ENCODE measurements at places on chromosomes 2 and 18. TPM values are rescaled to one million over a fixed set of nuclear protein-coding genes. Genes with fewer than 3 reads are reported as not detected.

Gene RBMS1
- total RNA-seq, result 33.8 TPM

Gene PRADC1
- total RNA-seq, result 24.7 TPM

Gene FMNL2
- total RNA-seq, result 0.34 TPM

Gene ARID5A
- 51.5 TPM for total RNA-seq

Gene ANKRD29
- not detected for total RNA-seq

Gene BMP10
- total RNA-seq, result not detected

Gene CXCR4
- 104 TPM for total RNA-seq

Gene RMC1
- 54.0 TPM for total RNA-seq

Gene PROM2
- 0.86 TPM for total RNA-seq

Gene DSEL
- total RNA-seq, result 0.39 TPM

Gene FHOD3
- total RNA-seq, result not detected

- DNase-seq, result no peak
These were observed 31.2 kb upstream of the MAL start for GRCh38 chr2:94994063-94994913.

DNA sequence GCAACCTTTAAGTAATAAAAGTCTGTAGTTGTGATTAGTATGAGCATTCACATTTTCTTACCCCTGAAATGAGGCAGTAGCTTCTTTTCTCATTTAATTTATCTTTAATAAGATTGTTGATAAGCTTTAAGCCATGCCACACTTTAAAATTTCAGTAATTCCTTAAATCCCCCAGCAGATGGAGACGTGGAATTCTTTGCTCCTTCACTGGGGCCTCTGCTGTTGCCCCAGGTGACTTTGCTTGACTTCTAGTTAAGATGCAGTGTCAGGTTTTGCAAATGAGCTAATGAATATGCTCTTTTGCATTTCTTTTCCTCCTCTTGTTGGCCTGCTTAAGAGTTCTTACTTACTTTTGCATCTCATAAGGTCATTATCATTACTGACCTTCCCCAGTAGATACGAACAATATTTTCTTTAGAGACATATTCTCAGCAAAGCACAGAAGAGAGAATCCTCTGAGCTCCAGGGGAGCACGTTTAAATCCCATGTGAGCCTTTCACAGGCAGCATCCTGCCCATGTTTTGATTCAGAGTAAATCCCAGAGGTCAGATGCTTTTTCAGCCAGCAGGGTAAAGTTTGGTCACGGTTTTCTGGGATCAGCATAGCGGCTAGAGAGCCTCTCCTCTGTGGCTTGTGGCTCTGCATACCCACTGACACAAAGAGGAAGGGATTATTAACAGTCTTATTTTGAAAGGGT lies 222.9 kb downstream of the PTPRM start:
- no peak for DNase-seq

- no peak for DNase-seq
These were observed 22.8 kb downstream of the ANO7 start for GRCh38 chr2:241211276-241211675.

GRCh38 chr2:207698301-207698700 lies 13.1 kb upstream of the CCNYL1 start:
- no peak for DNase-seq

- DNase-seq, result no peak
These were observed 160.7 kb upstream of the SALL3 start for GRCh38 chr18:78818961-78819360.

- DNase-seq, result no peak
These were observed 239.8 kb downstream of the PDE11A start for GRCh38 chr2:177832611-177833433.

GRCh38 chr2:231604101-231604684 lies 11.5 kb downstream of the TEX44 start:
- DNase-seq, result peak; percentile 26

DNA sequence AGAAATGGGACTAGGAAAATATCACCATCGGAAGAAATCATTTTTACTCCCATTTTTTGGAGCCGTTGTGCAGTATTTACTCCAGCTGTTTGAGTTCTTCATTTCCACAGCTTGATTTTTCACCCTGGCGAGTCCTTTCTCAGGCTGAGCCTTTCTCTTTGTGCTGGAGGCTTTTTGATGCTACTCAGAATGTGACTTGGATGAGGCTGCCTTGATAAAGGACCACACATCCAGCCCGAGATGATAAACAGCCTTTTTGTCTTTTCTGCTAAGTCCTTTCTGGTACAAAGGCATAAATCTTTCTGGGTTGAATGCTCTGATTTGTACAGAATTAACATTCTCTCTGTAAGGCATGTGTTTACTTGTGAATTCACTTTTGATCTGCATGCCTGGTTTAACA lies 17.6 kb upstream of the CTDP1 start:
- DNase-seq, result no peak

- DNase-seq, result no peak
These were observed 6.4 kb upstream of the PROC start for GRCh38 chr2:127411653-127412369.

DNA sequence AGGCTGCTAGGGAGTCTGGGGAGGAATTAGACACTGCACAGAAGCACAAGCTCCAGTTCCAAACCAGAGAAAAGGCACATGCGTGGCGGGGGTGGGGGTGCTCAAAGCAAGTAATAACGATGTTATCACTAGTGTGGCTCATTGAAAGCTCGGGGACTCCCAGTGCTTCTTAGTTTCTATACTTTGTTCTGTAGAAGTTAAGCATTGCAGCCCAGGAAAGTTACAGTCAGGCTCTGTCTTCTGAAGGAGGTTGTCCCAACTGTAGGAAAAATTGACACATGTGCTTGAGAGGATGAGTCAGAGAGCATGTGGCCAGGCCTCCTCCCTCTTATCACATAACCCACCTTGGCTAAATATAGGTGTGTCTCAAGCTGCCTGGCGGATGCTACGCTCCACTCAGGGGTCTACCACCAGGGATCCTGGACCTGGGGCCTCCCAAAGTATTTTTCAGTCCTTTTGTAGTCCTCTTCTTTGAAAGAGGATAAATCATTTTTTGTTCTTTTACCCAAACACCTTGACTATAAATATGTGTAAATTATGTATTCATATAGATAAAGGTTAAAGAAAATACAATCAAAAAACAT lies 3.8 kb downstream of the GALNT5 start:
- DNase-seq, result peak; percentile 56

GRCh38 chr2:123438251-123438650 lies 586.8 kb upstream of the CNTNAP5 start:
- no peak for DNase-seq

- no peak for DNase-seq
These were observed 801 bp downstream of the OSR1 start for GRCh38 chr2:19357402-19358241.

DNA sequence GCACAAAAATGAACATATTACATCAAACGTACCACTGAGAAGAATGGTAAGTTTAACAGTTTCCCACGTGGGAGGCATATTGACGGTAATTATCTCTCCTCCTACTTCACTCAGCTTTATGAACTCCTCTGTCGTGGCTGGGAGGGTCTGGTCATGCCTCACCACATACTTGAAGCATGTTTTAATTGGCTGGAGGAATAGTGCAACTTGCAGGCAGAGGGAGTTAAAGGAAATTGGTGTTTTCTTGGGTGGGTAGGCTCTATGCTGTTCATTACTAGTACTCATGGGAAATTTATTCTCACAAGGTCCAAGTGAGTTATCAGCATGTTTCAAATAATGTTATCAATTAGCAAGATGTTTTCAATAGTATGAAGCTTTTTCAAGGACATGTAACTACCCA lies 767.0 kb downstream of the PLCL1 start:
- DNase-seq, result no peak

DNA sequence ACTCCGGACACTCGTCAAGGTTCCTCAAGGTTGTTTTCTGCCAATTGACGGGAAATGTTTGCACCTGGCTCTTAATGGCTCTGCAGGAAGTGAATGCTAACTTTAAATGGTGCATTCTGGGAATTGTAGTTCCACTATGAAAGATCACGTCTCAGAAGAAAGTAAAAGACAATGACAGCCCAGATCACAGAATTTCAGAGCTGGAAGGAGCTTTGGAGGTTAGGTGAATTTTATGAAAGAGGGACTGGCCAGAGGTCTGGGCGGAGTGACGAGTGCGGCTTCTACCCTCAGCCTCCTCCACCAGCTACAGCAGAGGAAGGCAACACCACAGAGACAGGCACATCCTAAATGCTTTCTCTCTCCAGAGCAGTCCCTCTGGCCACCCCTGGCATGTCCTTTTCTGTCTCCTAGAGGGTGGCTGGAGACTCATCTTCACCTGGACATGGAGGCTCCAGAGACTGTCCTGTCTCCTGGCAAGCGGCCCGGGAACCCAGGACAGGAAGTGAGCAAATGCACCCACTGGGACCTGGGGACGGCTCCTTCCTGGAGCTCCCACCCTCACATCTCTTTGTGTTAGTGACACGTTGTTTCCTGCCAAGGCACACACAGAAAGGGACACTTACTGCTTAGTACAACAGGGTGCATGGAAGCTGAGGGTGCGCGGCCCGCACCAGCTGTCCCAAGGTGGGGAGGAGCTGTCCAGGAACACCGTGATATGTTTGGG lies 19.4 kb downstream of the THAP4 start:
- no peak for DNase-seq

DNA sequence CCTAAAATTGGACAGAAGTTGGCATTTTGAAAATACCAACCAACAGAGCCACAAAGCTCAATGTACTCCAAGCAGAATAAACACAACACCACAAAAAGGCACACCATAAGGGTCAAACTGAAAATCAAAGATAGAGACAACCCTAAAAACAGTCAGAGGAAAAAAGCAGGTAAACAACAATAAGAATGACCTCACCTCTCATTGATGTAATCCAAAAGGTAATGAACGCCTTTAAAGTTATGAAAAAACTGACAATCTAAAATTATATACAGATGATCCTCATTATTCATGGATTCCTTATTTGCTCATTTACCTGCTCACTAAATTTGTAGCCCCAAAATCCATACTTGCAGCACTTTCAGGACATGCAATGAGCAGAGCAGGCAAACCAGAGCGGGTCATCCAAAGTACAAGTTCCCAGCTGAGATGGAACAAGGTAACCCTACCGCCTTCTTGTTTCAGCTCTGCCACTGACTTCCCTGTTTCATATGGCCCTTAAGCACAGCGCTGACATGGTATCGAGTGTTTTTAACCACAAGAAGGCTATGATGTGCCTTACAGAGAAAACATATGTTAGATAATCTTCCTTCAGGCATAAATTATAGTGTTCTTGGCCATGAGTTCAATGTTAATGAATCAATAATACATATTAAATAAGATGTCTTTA lies 17.0 kb downstream of the RTN4 start:
- no peak for DNase-seq

DNA sequence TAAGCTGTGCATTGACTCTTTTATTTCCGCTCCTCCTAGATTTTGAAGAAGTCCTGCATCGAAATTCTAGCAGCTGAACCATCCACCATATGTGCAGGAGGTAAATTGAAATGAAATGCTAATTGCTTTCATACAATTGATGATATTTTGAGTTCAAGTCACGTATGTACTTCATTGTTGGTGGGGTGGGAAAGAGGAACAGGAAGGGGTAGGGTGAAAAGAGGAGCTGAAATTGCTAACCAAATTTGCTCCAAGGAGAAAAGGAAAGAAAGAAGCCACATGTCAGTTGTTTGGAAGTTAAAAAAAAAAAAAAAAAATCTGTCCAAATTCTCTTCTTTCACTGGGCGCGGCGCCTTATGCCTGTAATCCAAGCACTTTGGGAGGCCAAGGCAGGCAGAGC lies 77.8 kb downstream of the ANTXR1 start:
- DNase-seq, result no peak

- DNase-seq, result no peak
These were observed 44.5 kb downstream of the SPTBN1 start for GRCh38 chr2:54500404-54501205.

GRCh38 chr18:13562494-13563029 lies 163.8 kb downstream of the FAM210A start:
- peak; percentile 72 for DNase-seq

- DNase-seq, result no peak
These were observed 4.7 kb upstream of the CFAP65 start for GRCh38 chr2:219045937-219046550.

- DNase-seq, result no peak
These were observed 428.4 kb downstream of the TGIF1 start for GRCh38 chr18:3878401-3878800.

DNA sequence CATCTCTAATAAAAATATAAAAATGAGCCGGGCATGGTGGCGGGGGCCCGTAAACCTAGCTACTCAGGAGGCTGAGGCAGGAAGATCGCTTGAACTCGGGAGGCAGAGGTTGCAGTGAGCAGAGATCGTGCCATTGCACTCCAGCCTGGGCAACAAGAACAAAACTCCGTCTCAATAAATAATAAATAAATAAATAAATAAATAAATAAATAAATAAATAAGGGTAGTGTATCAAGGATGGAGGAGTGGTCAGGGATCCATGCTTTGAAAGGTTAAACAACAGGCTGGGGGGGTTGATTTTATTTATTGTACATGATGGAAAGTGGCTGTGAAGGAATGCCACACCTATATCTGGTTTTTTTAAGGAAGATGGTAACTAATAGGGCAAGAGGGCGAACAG lies 63.2 kb downstream of the AP1S3 start:
- DNase-seq, result no peak

- no peak for DNase-seq
These were observed 91.1 kb downstream of the TTC32 start for GRCh38 chr2:19810637-19811036.

GRCh38 chr2:239109041-239109927 lies 261.4 kb downstream of the TWIST2 start:
- no peak for DNase-seq

- DNase-seq, result no peak
These were observed 2.4 kb downstream of the CYP27C1 start for GRCh38 chr2:127217470-127218325.

GRCh38 chr18:2979129-2979528 lies 33.8 kb downstream of the LPIN2 start:
- no peak for DNase-seq

DNA sequence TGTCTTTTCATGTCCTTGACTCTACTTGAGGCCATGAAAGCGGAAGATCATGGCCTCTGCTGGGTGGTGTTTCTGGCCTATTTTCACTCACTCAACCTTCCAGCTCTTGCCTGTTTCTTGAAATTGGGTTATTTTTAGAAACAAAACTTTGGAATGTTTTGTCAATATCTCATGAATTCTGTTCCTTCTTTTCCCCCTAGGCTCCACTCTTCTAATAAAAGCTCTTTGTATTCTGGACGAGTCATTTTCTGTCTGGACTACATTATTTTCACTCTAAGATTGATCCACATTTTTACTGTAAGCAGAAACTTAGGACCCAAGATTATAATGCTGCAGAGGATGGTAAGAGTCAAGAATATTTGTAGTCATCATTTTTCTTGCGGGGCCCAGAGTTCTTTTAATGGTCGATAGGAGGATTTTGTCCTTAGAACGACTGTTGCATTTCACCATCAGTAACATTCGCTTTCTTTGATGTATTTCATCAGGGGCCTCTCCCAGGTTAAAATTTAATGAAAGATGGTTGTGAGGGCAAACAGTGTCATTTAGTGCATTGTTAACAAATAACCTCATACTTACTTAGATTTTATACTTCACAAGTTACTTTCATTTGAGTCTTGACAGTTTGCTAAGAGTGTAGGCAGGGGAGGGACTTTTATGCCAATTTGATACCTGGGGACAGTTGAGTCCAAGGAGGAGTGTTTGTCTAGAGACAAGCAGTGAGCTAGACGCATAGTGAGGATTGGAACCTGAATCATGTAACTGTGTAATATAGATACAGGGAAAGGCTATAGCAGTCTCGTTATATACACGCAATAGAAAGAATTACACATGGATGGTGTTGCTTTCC lies 64.6 kb downstream of the TRPM8 start:
- DNase-seq, result no peak

Data from activated naive CD4-positive, alpha-beta T cell treated with anti-CD3 and anti-CD28 coated beads, Interleukin-2, amount 50 U/mL, for 72 hours (primary cell).